ENCODE measurements at places on chromosomes 12 and 14.
A peak's percentile ranks its signal among the peaks of the same experiment; 100 is the strongest.

DNA sequence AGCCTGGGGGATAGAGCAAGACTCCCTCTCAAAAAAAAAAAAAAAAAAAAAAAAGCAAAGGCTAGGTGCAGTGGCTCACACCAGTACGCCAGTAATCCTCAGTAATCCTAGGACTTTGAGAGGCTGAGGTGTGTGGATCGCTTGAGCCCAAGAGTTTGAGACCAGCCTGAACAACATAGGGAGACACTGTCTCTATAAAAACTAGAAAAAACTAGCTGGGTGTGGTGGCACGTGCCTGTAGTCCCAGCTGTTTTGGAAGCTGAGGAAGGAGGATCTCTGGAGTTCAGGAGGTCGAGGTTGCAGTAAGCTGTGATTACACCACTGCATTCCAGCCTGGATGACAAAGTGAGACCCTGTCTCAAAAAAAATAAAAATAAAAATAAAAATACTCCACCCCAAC, 8.9 kb upstream of the RBM25 start:
- no peak for DNase-seq

DNA sequence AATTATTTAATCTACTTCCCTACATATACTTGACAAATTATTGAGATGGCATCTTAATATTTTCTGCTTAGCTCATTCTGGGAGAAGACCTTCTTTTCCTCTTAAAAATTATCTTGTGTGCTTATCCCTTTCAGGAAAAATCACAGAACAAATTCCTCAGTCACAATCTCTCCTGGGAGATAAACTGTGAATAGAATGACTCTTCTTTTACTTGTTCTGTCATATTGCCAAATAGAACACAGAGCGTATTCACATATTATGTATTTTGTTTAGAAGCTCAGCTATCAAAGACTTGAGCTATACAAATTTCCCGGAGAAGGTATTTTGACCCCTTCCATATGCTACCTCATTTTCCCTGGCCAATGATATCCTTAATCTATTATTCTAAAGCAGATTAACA, 146.7 kb downstream of the TMEM117 start:
- no peak for DNase-seq

- DNase-seq, result no peak
Measured at GRCh38 chr14:23478109-23478759, 8.7 kb downstream of the NGDN start.

GRCh38 chr12:64918801-64919200, 94.4 kb downstream of the TBC1D30 start:
- DNase-seq, result no peak

DNA sequence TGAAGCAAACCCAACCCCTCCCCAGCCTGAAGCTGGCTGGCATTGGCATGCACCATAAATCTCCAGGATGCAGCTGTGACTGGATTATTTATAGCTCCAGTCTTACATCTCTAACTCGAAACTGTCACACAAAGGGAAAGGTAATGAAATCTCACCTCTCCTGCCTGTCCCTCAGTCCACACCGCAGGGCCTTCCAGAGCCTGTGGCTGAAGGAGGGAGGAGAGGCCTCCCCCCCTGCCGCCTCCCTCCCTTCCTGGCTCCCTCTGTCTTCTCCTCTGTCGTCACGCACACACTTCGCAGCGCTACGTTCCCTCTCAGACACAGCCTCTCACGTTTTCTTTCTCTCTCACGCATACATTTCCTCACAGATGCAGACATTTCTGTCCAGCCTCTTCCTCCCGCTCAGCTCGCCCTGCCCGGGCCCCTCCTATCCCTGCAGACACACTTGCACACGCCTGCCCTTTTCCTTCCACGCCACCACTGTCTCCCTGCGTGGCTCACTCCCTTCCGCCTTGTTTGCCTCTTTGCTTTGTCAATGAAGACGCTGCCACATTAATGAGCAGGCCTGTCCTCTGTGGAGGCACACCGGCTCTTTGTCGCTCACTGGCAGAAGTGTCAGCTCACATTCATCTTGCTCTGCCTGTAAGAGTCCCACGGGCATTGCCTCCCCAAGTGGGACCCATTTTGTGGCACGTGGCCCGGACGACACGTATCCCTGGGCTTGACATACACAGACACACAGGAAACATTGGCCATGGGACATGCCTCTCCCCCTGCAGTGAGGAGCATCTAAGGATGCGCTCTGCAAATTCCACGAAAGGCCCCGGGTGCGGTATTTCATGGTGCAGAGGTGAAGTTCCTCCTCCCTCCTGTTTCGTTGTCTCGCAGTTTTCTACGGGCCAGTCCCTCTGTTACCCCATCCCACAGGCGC, 27.9 kb downstream of the IRF2BPL start:
- peak; percentile 93 for DNase-seq

- no peak for DNase-seq
Measured at GRCh38 chr14:85248881-85249635, 280.9 kb upstream of the FLRT2 start.

DNA sequence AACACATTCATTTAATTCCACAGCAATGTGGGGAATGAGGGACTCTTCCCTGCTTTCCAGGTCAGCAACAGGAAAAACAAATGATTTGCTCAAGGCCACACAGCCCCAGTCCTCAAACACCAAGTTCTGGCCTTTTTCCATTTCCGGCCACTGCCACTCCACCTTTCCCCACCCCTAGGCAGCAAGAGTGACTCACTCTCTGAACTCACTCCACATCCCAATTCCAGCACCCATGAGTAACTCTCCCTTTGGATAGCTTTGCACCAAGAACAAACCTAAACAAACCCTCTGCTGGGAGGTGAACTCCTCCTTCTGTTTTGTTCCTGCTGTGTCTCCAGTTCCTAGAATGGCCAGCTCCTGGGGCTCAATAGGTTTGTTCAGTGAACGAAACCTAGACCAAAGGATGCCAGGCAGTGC, 30.4 kb upstream of the PLEKHG6 start:
- DNase-seq, result no peak

GRCh38 chr12:104505095-104505818, 48.5 kb downstream of the CHST11 start:
- DNase-seq, result peak; percentile 27

GRCh38 chr14:93329965-93330608, 2.7 kb downstream of the BTBD7 start:
- no peak for DNase-seq

- DNase-seq, result no peak
Measured at GRCh38 chr14:22721213-22721612, 45.3 kb upstream of the OXA1L start.
